Activated T-helper 2 cell treated with anti-CD3 and anti-CD28 coated beads, Interferon-gamma antibody, Interleukin-2, Interleukin-4, amounts not matched to agents 10 μg/mL and 5 μg/mL and 100 μg/mL, durations not matched to agents 14 hours and 24 hours and 36 hours (primary cell): ENCODE measurements at places on chromosomes 13 and 19.

DNA sequence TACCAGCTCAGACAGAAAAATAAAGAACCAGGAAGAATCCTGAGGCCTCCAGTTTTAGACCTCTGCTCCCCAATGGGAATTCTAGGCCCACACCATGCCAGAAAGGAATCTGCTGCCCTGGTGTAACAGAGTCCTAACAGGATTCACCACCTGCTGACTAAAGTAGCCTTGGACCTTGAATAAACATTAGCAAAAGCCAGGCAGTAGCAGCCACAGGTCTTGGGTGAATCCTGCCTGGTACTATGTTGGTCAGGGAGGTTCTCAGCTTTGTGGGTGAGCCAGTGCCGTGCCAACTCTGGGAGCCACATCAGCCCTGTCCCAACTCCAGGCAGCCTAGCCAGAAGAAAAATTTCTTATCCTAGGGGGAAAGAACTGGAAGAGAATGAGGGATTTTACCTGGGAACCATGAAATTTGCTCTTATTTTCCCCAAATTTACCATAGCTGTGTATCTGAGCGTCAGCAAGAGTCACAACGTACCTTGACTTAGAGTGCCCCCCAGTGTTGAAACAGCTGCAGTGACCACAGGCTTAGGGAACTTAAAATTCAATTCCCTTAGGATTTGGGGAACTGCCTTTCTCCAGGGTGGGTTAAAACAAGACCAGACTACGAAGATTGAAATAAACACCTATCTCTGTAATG lies 1895.6 kb upstream of the PRR20A start:
- DNase-seq, result no peak

- DNase-seq, result no peak
Observed at GRCh38 chr13:20131057-20131832, 29.6 kb downstream of the GJA3 start.

DNA sequence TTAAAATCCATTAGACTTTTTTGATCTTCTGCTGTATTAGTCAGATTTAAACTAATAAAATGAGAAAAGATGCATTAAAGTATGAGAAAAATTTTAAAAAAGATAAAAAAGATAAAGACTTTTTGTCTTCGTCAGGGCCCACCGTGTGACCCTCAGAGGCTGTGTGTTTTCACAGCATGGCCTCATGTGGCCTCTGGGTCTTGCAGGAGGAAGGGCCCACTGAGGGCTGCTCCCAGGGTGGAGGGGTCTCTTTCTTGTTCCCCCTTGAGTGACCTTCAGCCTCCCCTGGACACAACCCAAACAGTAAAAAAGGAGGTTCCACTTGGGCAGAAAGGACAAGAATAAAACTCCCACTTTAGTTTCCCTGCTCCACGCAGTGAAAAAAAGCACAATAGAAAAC lies 57.1 kb upstream of the RANBP3 start:
- DNase-seq, result no peak

DNA sequence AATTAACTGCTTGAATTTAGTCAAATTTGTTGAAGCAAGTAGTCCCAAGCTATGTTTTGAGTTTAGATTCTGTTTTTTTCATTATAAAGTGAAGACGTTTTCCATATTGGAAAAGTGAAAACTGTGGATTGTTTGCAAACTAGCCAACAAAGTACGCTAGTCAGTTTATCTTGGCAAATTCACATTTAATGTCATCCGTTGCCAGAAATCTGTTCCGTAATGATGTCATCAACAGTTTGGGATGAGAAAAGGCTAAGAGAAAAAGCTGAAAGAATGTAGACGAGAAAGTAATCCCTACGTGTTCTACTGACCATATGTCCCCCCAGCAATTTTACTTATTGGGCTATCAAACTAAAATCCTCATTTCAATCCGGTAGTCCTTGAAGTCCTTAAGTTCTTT lies 419.6 kb downstream of the GPC6 start:
- DNase-seq, result no peak

DNA sequence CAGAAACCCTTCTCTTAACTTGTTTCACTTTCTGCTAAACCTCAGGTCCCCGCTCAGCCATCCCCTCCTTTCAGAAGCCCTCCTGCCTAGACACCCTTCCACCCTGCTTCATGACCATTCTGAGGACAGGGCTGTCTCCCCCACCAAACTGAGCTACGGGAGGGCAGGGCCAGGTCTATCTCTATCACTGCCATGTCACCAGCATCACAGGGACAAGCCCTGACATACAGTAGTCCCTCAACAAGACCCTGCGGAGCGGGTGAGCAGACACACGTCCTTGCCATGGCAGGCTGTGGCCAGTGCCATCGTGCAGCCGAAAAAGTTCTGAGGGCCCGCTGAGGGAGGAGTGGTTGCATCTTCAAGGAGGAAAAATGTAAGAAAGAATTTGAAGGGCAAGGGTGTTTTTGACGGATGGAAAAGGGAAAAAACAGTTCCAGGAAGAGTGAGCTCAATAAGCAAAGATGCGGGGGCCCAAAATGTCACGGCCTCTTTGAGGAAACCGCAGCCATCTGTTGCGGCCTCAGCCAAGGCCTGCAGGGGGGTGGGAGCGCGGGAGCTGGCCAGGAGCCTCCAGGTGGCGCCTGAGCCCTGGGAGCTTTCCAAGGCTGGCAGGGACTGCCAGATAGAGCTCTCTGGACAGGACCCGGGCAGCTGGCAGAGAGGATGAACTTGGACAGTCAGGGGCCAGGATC lies 8.1 kb downstream of the PTGIR start:
- DNase-seq, result no peak
